ENCODE measurements at places on chromosomes 1 and 21.

GRCh38 chr1:230556453-230556852 lies 85.8 kb upstream of the COG2 start:
- DNase-seq: no peak

- DNase-seq: no peak
Measured at GRCh38 chr1:31939484-31940329, 1.5 kb upstream of the PTP4A2 start.

- peak; percentile 22 for DNase-seq
Measured at GRCh38 chr1:189405419-189405818, 1072.2 kb downstream of the BRINP3 start.

GRCh38 chr1:154772606-154773506 lies 97.2 kb downstream of the KCNN3 start:
- no peak for DNase-seq

DNA sequence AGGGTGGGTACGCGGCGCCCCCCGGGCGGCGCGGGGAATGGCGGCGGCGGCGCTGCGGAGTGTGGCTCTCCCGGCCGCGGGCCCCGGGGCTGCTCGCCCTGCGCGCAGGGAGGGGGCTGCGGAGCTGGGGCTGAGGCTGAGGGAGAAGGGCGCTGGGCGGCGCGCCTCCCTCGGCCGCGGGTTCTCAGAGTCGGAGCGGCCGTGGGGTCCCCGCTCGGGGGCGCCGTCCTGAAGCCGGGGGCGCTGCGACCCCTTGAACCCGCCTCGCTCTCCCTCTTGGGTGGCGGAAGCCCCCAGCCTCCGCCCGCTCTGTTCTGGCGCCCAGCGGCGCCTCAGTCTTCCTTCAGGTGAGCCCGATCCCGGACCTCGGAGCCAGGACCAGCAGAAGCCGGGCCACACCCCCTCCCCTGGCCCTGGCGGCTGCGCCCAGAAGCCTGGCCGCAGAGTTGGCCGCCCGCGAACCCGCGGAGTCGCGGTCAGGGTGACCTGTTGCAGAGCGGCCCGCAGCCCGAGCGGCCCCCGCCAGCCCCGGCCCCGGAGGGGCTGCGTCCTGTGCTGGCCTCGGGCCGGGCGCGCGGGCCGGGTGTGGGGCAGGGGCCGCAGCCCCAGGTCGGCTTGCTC lies 532 bp downstream of the RALGPS2 start:
- peak; percentile 92 for DNase-seq
